NCI-H2081 treated with DMSO at 0.1 percent for 48 hours (cell line): ENCODE measurements at places on chromosomes 1 and 21.
A peak's percentile ranks its signal among the peaks of the same experiment; 100 is the strongest.

DNA sequence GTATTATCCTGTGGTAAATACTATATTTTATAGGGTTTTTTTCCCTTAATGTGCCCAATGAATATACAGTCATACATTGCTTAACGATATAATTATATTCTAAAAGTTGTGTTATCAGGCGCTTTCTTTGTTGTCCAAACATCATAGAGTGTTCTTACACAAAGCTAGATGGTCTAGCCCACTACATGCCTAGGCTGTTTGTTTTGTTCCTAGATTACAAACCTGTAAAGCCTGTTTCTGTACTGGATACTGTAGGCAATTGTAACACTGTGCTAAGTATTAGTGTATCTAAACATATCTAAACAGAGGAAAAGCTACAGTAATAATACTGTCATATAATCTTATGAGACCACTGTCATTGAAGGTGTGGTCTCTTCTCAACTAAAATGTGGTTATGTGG, 242.6 kb upstream of the C1orf105 start:
- DNase-seq = no peak

GRCh38 chr1:11961230-11961629, 19.0 kb upstream of the MFN2 start:
- DNase-seq = no peak

GRCh38 chr1:192867180-192867579, 58.3 kb downstream of the RGS2 start:
- no peak for DNase-seq

GRCh38 chr1:9454494-9455066, 84.7 kb upstream of the SLC25A33 start:
- no peak for DNase-seq

GRCh38 chr1:20684050-20684620, 23.0 kb upstream of the DDOST start:
- DNase-seq = no peak

GRCh38 chr1:8516793-8517556, 199.1 kb downstream of the SLC45A1 start:
- DNase-seq = peak; percentile 18

DNA sequence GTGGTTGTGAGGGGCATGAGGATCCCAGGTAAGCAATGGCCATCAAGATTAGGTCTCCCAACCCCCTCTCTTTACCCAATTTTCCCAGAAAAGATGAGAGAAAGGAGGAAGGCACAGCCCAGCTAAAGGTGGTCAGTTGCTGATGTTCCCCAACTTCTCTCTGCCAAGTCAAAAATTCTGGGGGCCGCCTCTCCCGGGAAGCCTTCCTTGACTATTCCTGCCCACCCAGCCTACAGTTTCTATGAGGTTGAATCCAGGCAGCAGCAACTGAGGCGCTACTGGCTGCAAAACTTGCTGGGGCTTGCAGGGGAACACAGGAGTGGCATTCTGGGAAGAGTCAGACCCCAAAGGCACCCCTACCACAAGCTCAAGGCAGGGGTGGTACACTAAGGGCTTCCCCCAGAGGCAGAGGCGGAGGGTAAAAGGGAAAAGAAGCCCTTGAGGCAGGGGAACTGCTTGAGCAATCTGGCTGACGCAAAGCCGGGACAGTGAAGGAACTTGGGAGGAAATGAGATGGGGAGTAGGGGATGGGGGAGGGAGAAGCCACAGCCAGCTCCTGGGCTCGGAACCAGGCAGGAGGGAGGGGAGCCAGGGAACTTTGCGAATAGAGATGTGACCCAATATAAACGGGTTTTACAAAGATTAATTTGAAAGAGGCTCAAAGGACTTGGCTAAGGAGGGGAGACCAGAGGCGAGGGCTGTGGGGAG, 31.2 kb downstream of the SDC3 start:
- DNase-seq = no peak

- DNase-seq = peak; percentile 39
Measured at GRCh38 chr1:24391882-24392603, 21.5 kb downstream of the STPG1 start.

DNA sequence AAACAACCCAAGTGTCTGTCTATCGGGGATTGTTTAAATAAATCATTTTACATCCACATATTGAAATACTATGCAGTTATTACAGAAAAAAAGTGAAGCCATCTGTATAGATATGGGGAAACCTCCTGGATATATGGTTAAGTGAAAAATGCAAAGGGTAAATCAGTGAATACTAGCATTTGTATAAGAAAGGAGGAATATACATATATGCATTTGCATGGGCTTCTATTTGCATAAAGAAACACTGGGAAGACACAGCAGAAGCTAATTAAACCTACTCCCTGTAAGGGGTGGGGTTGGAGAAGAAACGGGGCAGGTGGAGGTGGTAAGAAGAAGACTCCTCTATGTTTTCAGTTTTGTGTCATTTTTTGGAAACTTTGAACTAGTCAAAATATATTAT, 16.6 kb upstream of the KIRREL1 start:
- no peak for DNase-seq

GRCh38 chr1:92755541-92756461, 29.1 kb downstream of the EVI5 start:
- DNase-seq = no peak

DNA sequence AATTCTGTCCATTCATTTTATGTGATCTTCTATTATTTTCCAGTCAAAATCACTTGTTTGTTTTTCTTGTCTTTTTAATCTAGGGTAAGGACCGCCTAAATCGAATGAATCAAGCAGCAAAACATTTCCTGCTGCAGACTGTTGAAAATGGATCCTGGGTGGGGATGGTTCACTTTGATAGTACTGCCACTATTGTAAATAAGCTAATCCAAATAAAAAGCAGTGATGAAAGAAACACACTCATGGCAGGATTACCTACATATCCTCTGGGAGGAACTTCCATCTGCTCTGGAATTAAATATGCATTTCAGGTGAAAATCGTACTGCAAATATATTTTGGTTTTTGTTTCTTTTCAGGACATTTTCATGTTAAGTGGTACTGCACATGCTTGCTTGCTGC, 20.5 kb downstream of the CLCA4 start:
- DNase-seq = no peak

DNA sequence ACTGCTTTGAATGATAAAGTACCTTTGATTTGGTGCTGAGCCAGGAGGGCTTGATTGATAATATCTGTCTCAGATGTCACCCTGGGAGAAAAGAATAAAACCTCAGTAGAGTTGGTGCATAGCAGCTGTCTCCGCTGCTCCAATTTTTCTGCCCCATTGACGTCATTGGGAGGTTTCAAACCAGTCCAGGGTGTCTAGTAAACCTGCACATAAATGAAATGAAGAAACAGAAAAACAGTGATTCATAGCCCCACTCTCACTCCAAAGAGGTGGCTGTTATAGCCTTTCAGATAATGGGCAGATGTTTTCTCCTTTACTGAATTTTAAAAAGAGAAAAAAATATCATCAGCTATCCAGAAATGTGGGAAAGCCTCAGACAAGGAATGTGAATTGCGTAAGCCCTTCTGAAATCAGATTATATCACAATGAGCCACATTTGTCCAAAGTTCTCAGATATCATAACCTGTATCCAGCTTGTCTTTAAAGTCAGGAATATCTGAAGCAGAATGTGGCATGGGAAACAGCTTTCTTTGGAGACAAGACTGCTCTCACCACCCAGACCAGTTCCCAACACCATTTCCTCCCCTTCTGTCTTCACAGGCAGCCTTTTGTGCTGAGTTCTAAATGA, 351.3 kb upstream of the SGIP1 start:
- no peak for DNase-seq
